Fibroblast of skin of scalp (primary cell): ENCODE measurements at places on chromosomes 3 and 15.

DNA sequence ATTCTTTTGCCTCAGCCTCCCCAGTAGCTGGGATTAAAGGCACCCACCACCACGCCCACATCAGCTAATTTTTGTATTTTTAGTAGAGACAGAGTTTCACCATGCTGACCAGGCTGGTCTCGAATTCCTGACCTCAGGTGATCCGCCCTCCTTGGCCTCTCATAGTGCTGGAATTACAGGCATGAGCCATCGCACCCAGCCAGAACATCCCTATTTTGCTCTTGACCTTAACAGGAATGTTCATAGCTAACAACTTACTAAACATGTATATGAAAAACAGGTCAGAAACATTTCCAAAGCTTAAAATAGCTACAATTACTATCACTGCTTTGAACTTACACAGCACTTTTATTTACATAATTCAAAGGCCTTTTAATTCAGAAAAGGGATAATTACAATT is 33.7 kb downstream of the UQCC5 start:
- peak; percentile 8 for DNase-seq

DNA sequence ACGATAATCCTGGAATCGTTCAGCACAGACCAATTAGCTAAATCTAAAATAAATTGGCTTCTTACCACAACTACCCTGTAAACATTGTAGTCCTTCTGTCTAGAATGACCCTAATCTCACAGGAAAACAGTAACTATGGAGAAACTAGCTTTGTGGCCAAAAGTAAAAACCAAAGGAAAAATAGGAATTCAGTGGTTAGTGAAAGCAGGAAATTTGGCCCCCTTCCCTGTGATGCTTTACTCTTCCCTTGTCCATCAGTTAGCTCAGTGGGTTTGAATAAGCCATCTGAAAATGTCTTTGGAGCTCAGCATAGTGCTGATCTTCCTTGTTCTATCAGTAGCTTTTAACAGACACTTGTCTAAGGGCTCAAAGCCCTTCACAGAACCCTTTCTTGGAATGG is 1.6 kb downstream of the NMD3 start:
- DNase-seq: peak; percentile 53

- DNase-seq: peak; percentile 5
Observed at GRCh38 chr3:145533696-145534095, 627.3 kb downstream of the PLOD2 start.

GRCh38 chr3:180188512-180189309 is 152.0 kb upstream of the PEX5L start:
- peak; percentile 26 for DNase-seq

- DNase-seq: peak; percentile 8
Observed at GRCh38 chr15:88187195-88187594, 69.3 kb downstream of the NTRK3 start.

DNA sequence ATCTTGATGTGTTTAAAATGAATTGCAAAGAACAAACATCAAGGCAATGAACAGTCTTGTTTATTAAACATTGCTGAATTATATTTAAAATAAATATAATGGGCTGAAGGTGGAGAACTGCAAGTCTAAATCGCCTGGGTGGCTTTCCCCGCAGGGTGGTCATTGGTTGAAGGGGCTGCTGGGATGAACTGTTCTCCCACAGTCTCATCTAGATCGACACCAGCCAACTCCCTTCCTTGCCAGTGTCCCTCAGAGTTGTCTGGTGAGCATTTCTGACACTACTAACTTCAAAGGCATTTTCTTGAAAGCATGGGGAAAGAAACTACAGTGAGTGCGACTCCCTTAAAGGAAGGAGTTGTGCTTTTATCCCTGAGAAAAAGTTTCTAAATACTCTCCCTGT is 196.5 kb upstream of the LRTM1 start:
- no peak for DNase-seq

GRCh38 chr3:162112719-162113118 is 616.1 kb downstream of the OTOL1 start:
- DNase-seq: no peak

- DNase-seq: peak; percentile 5
Observed at GRCh38 chr15:50116477-50116876, 2.6 kb downstream of the ATP8B4 start.

DNA sequence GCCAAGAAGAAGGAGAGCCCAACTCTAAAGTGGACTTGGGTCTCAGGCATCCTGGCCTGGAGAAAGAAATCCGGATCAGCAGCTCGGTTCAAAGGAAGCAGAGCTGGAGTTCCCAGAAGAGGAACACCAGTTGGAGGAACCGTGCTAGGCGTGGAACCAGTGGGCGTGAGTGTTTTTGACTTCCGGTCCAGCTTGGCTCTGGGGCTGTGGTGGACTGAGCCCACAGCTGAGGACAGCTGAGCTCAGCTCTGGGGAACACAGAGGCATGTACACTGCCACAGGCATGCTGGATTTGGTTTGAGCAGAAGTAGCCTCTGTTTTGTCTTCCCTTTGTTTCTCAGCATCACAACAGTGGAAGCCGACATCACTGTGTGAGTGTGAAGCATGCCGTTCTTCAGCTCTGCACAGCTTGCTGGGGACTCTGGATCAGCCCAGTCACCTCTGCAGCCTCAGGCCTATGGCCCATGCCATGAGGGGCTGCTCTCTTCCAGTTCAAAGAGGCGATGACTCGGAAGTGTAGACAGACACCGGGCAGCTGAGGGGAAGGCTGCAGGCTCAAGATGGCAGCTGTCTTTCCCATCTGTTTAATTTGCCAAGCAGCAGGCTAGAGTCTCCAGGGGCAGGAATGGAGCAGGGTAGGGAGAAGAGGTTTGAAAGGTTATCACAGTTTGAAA is 185.8 kb upstream of the UBE3A start:
- no peak for DNase-seq

DNA sequence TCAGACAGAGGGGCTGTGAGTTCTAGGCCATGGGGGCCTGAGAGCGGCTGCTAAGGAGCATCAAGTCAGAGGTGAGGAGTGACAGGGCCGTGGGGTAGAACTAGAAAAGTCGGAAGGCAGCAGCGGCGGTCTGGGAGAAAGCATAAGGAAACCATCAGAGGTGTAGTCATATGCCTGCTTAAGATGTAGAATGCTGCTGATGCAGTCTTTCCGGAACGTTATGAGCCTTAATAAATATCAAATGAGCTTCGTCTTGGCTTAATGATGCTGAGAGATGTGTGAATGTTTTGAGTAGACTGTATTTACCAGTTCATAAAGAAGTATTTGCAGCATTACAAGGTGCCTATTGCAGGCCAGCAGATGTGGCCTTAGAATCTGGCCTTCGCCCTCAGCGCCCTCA is 15.2 kb downstream of the ATG7 start:
- DNase-seq: no peak

GRCh38 chr3:64488939-64489338 is 198.9 kb downstream of the ADAMTS9 start:
- no peak for DNase-seq

- no peak for DNase-seq
Observed at GRCh38 chr3:156274791-156275190, 154.4 kb downstream of the KCNAB1 start.

DNA sequence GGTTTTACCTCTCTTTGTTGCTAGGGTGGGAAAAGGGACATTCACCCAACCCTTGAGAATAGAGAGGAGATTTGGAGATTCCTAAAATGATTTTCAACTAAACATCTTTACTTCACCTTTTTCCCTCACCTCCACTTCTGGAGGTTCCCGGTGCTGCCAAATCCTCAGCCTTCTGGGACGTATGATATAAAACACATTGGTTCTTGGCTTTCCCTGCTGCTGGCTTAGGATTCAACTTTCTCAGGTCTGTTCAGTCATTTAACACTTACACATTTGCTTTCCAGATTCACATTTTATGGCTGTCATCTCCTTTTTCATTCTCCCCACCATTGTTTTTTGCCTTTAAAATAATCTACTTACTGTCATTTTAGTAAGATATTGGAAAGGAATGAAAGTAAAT is 106.6 kb downstream of the PIK3R4 start:
- no peak for DNase-seq

- no peak for DNase-seq
Observed at GRCh38 chr3:13420831-13421765, 976 bp upstream of the NUP210 start.

GRCh38 chr3:24682141-24682547 is 187.5 kb upstream of the THRB start:
- peak; percentile 82 for DNase-seq

DNA sequence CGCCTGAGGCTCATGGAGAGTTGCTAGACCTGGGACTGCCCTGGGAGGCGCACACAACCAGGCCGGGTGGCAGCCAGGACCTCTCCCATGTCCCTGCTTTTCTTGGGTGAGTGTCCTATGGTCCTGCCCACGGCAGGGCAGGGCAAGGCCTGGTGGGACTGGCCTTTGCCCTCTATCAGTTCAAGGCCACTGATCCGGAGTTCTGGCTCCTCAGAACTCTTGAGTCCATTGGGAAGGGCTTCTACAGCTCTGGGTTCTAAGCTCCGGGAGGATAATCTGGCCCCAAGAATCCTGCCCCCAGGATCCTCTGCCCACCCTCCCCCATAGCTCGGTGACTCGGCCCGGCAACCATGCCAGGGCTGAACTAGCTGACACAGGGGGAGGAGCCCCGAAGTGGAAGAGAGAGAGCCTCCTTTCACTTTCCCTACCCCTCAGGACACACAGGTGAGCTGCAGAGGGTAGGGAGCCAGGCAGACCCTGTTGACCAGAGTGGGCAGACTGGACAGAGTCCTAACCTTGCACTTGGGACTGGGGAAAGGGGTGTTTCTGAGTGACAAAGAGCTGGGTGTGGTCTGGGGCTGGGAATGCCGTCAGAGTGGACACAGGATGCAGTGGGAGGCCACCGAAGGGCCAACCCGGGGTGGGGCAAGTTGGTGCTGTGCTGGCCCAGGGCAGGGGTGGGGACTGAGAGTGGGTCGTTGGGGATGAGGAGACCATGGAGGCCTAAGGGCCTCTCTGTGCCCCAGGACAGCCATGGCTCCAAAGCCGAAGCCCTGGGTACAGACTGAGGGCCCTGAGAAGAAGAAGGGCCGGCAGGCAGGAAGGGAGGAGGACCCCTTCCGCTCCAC is 664 bp downstream of the PARP3 start:
- DNase-seq: peak; percentile 72

- DNase-seq: no peak
Observed at GRCh38 chr3:39096775-39097174, 10.7 kb downstream of the GORASP1 start.
